Sigmoid colon (tissue), 7 donors: ENCODE measurements at places on chromosomes 7 and 10. TPM values are rescaled to one million over a fixed set of nuclear protein-coding genes. Genes with fewer than 3 reads are reported as not detected.
A peak's percentile ranks its signal among the peaks of the same experiment; 100 is the strongest.

The PHKG1 gene
- total RNA-seq: 5.5 TPM

The CUZD1 gene
- total RNA-seq: 0.66 TPM

The EFCAB10 gene
- not detected for total RNA-seq

The CHAT gene
- total RNA-seq: not detected

The ANKRD30A gene
- not detected for total RNA-seq

The CLDN15 gene
- total RNA-seq: 16.3 TPM

The NHLRC2 gene
- 67.8 TPM for total RNA-seq

The ZNF862 gene
- total RNA-seq: 17.2 TPM

The CCDC146 gene
- total RNA-seq: 18.4 TPM

- no peak overlapping the region for H3K27ac ChIP-seq
- DNase-seq: no peak
- no peaks in the 10 kb centered on the region for H3K27me3 ChIP-seq
- H3K4me1 ChIP-seq: no peaks in the 10 kb centered on the region
- H3K36me3 ChIP-seq: no peaks in the 10 kb centered on the region
- H3K4me3 ChIP-seq: no peak overlapping the region
Measured at GRCh38 chr10:14654821-14655382, 119.8 kb downstream of the FAM107B start.

DNA sequence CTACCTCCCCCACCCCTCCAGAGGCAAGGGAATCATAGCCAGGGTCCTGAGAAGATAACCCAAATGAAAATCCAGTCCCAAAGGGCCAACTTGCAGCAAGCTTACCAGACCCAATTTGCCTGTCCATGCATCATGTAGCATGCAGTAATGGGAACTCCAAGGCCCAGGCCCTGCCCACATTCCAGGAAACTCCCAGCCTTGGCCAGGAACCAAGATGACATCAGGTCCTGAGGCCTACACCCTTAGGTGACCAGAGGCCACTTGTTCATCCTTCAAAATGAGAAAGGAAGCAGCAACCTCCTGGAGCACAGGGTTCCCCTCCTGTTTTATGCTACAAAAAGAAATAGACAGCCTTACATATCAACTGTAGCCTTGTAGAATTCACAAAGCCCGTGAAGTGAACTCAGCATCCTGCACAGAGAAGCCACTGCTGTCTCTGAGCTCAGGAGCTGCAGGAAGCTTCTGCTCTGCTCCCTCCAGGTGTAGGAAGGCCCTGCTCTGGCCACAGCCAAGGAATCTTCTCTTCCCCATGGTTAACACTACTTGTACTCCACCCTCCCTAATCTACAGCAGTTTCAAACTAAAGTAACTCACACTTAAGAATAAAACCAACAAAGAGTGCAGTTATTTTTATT, 30.3 kb upstream of the GRB10 start:
- peak; percentile 73 for DNase-seq
- H3K4me1 ChIP-seq: peaks cover 6% of the 10 kb centered on the region
- H3K4me3 ChIP-seq: no peak overlapping the region
- no peak overlapping the region for H3K27ac ChIP-seq
- no peaks in the 10 kb centered on the region for H3K36me3 ChIP-seq
- H3K27me3 ChIP-seq: no peaks in the 10 kb centered on the region

DNA sequence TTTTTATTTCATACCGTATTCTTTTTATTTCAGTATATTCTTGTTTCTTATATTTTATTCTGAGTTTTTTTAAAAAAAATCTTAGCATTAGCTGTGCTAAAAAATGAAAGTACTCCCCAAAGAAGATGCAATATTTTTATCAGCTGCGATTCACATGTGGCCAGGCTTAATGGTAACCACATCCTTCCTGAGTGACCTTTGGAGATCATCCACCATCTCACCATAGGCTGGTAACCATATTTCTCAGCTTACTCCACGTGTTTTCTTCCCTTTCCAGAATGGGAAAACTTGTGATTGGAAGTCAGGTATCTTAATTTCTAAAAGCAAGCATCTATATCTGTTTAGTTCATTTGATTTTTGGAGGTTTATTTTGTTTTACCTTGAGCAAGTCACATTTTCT, 18.8 kb upstream of the LIPM start:
- no peaks in the 10 kb centered on the region for H3K36me3 ChIP-seq
- no peaks in the 10 kb centered on the region for H3K27me3 ChIP-seq
- H3K27ac ChIP-seq: no peak overlapping the region
- H3K4me3 ChIP-seq: no peak overlapping the region
- H3K4me1 ChIP-seq: no peaks in the 10 kb centered on the region

- no peaks in the 10 kb centered on the region for H3K36me3 ChIP-seq
- H3K4me1 ChIP-seq: no peaks in the 10 kb centered on the region
- H3K4me3 ChIP-seq: no peak overlapping the region
- DNase-seq: no peak
Measured at GRCh38 chr7:123632808-123633207, 22.9 kb upstream of the LMOD2 start.

DNA sequence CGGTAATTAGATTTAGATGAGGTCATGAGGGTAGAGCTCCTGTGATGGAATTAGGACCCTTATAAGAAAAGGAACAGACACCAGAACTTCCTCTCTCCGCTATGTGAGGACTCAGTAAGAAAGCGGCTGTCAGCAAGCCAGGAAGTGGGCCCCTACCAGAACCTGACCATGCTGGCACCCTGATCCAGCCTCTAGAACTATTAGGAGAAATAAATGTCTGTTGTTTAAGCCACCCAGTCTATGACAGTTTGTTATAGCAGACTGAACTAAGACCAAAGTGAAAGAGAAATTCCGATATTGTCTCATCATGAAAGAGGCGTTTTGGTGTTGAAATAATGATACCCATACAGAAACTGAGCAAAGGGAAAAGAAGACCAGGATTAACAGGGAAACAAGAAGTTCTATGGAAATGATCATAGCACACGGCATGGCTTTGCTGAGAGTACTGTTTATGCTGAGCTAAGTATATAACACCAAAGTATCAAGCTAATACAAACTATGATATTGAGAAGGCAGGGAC, 9.2 kb downstream of the CLEC2L start:
- no peak overlapping the region for H3K27ac ChIP-seq
- H3K4me3 ChIP-seq: no peak overlapping the region
- no peaks in the 10 kb centered on the region for H3K36me3 ChIP-seq
- H3K4me1 ChIP-seq: no peaks in the 10 kb centered on the region
- DNase-seq: no peak

GRCh38 chr10:35019041-35020024, 70.8 kb downstream of the CUL2 start:
- H3K27ac ChIP-seq: no peak overlapping the region
- no peaks in the 10 kb centered on the region for H3K27me3 ChIP-seq
- DNase-seq: no peak
- H3K4me1 ChIP-seq: no peaks in the 10 kb centered on the region

DNA sequence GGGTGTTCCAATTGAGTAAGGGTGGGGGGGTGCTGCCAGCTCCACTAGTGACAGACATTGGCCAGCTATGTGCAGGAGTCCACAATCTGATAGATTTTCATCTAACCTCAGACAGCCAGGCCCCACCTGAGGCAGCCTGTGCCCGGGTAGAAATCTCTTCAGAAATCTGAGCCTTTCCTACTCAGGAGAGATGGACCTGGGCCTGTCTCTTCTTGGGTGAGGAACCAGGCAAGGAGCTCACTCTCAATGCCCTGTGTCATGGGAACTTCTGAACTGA, 86.9 kb downstream of the UBE2H start:
- no peak overlapping the region for H3K27ac ChIP-seq
- no peak overlapping the region for H3K4me3 ChIP-seq
- H3K36me3 ChIP-seq: no peaks in the 10 kb centered on the region
- peaks cover 62% of the 10 kb centered on the region for H3K4me1 ChIP-seq

GRCh38 chr10:43760514-43760913, 111.8 kb upstream of the ZNF32 start:
- H3K27ac ChIP-seq: no peak overlapping the region
- H3K36me3 ChIP-seq: no peaks in the 10 kb centered on the region
- H3K4me1 ChIP-seq: no peaks in the 10 kb centered on the region
- H3K27me3 ChIP-seq: no peaks in the 10 kb centered on the region

- no peak for DNase-seq
- no peaks in the 10 kb centered on the region for H3K36me3 ChIP-seq
- H3K4me3 ChIP-seq: no peak overlapping the region
- no peaks in the 10 kb centered on the region for H3K27me3 ChIP-seq
- H3K4me1 ChIP-seq: no peaks in the 10 kb centered on the region
Measured at GRCh38 chr10:26278295-26278694, 61.7 kb downstream of the GAD2 start.

GRCh38 chr7:137999496-138000080, 2.3 kb downstream of the CREB3L2 start:
- H3K4me3 ChIP-seq: peak overlapping the region; percentile 94
- no peaks in the 10 kb centered on the region for H3K27me3 ChIP-seq
- H3K36me3 ChIP-seq: no peaks in the 10 kb centered on the region
- no peak for DNase-seq

GRCh38 chr10:103712146-103712545, 143.2 kb downstream of the SH3PXD2A start:
- no peaks in the 10 kb centered on the region for H3K27me3 ChIP-seq
- no peak overlapping the region for H3K27ac ChIP-seq
- DNase-seq: no peak
- H3K4me1 ChIP-seq: no peaks in the 10 kb centered on the region
- H3K36me3 ChIP-seq: no peaks in the 10 kb centered on the region

- DNase-seq: no peak
- no peak overlapping the region for H3K27ac ChIP-seq
- H3K27me3 ChIP-seq: no peaks in the 10 kb centered on the region
Measured at GRCh38 chr10:105756386-105756785, 1115.3 kb downstream of the SORCS3 start.

DNA sequence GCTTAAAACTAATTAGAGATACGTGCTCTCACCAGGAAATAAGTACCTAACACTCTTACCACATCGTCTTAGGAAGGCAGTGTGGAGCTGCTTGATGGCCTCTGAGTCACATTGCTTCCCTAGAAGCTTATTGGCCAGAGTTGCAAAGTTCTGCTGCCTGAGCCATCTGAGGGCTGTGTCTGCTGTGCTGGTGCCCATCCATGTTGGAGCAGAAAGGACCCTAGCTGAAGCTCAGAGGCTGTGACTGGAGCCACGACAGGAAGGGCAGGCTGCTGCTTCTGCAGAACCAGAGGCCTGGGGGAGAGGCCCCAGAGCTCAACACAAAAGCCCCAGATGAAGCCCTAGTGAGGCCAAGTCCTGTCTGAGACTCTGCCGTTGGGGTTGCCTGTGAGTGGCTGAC, 64.8 kb upstream of the IGFBP3 start:
- H3K4me1 ChIP-seq: peaks cover 3% of the 10 kb centered on the region
- DNase-seq: no peak
- no peak overlapping the region for H3K4me3 ChIP-seq

GRCh38 chr7:31122649-31123058, 70.5 kb downstream of the ADCYAP1R1 start:
- no peaks in the 10 kb centered on the region for H3K4me1 ChIP-seq
- H3K27me3 ChIP-seq: no peaks in the 10 kb centered on the region
- peak; percentile 86 for DNase-seq
- H3K36me3 ChIP-seq: no peaks in the 10 kb centered on the region

GRCh38 chr10:8088504-8088903, 34.0 kb downstream of the GATA3 start:
- no peaks in the 10 kb centered on the region for H3K27me3 ChIP-seq
- H3K4me1 ChIP-seq: no peaks in the 10 kb centered on the region
- no peak overlapping the region for H3K27ac ChIP-seq
- H3K4me3 ChIP-seq: no peak overlapping the region
- DNase-seq: peak; percentile 12
- H3K36me3 ChIP-seq: no peaks in the 10 kb centered on the region

DNA sequence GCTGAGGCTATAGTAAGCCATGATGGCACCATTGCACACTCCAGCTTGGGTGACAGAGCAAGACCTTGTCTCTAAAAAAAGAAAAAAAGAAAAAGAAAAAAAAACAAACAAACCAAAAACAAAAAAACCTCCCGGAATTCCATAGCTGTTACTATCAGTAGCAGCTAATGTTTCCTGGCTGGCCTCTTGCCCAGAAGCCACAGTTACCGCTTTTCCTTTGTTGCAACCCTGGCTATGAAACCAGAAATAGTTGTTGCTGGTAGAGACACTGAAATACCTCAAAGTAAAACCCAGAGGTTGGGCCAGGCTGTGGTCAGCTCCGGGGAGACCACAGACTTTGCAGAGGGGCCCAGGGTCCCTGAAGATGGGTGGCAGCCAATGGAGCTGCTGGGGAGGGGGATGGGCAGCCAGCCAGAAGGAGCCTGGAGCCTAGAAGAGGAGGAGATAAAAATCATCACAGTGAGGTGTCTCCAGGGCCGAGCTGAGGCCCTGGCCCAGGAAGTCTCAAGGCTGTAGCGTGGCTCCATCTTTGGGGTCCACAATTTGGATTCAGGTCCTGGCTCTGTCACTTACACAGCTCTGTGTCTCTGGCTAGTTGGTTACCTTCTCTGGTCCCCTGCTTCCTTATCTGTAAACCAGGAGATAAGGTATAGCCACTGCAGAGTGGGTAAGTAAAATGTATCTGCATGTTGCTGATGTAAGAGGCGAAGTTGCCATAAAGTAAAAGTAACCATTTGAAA, 3.4 kb upstream of the CHST12 start:
- peak; percentile 92 for DNase-seq
- H3K27me3 ChIP-seq: no peaks in the 10 kb centered on the region
- H3K27ac ChIP-seq: peak overlapping the region; percentile 78
- no peaks in the 10 kb centered on the region for H3K36me3 ChIP-seq
- H3K4me3 ChIP-seq: no peak overlapping the region
- H3K4me1 ChIP-seq: peaks cover 25% of the 10 kb centered on the region

DNA sequence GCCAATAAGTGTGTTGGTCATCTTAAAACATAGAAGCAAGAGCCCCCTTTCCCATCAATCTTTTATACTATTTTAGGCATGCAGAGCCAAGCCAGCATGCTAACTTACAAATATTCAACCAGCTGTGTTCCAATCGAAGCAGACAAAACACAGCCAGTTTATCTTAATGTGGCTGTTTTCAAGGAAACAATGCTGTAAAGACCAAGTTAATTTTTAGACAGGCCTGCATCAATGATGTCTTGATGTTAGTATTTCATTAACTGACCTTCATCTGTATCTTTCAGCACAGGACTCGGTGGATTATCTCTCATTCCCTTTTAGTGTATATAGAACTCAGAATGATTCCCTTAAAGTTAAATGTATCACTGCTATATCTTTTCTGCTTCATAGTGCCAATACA, 262.0 kb upstream of the ZWINT start:
- no peak for DNase-seq
- no peak overlapping the region for H3K4me3 ChIP-seq
- no peaks in the 10 kb centered on the region for H3K4me1 ChIP-seq
- no peaks in the 10 kb centered on the region for H3K36me3 ChIP-seq
- H3K27ac ChIP-seq: no peak overlapping the region

- no peaks in the 10 kb centered on the region for H3K36me3 ChIP-seq
- no peak overlapping the region for H3K4me3 ChIP-seq
- H3K4me1 ChIP-seq: peaks cover 82% of the 10 kb centered on the region
Measured at GRCh38 chr7:4700577-4701235, 18.6 kb downstream of the FOXK1 start.

GRCh38 chr10:120979435-120980278, 128.5 kb downstream of the WDR11 start:
- peak overlapping the region; percentile 39 for H3K27ac ChIP-seq
- H3K27me3 ChIP-seq: no peaks in the 10 kb centered on the region
- DNase-seq: no peak
- H3K4me1 ChIP-seq: no peaks in the 10 kb centered on the region
- H3K4me3 ChIP-seq: peak overlapping the region; percentile 48
- no peaks in the 10 kb centered on the region for H3K36me3 ChIP-seq
